ENCODE measurements at places on chromosomes 4 and X.

DNA sequence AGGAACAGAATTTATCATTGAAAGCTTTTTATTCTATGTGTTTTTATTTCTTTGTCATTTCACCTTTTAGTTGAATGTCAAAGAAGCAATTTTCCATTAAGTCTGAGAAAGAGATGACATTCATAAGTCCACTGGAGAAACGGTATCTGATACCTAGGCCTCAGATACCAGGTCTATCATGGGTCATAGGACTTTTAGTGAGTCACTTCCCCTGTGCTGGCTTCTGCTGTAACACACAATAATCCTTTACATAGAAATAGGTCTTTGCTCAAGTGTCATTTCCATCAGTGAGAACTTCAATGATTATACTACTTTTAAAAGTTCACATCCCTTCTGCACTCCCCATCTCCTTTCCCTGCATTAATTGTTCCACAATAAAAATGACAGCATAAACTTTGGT, 125.5 kb upstream of the ARMCX2 start:
- DNase-seq, result no peak

DNA sequence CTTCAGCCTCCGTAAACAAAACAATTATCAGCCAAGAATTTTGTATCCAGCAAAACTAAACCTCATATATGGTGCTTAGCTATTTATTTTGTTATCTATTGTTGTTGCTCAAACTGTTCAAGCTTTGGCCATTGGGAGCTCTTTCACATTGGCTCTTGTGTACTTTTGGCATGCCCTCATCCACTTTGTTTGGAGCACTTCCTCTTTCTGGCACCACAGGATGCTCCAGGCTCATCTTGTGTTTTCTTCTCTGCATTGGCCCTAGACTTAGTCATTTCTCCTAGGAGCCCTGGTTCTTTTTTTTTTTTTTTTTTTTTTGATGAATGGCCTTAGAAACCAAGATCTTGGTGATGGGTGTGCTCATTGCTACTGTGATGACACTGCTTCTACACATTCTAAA, 74.5 kb downstream of the DIPK2B start:
- DNase-seq, result no peak

- DNase-seq, result no peak
These were observed 46.0 kb upstream of the TLL1 start for GRCh38 chr4:165827018-165827417.

DNA sequence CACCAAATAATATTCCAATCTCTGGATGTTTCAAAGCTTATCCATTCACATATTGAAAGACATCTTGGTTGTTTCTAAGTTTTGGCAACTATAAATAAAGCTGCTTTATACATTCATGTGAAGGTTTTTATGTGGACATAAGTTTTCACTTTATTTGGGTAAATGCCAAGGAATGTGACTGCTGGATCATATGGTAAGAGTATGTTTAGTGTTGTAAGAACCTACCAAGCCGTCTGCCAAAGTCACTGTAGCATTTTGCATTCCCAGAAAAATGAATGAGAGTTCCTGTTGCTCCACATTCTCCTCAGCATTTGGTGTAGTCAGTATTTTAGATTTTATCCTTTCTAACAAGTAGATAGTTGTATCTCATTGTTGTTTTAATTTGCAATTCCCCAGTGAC, 1047.7 kb downstream of the C4orf33 start:
- no peak for DNase-seq

DNA sequence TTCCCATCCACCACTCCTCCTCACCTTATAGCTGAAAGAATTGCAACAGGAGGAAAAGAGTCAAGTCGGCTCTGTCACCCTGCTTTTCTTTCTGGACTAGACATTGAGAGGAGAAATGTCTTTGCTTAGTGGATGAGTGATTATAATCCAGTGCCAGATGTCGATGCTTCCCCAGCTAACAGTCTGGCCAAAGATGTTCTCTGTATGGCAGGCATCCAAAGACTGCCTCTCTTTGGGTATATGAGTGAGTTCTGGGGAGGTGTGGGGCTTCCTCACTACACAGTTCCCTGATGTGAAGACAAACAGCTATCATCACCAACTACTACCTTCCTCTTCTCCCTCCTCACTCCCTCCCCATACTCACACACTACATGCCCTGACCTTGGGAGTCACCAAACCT, 90.9 kb downstream of the COMMD8 start:
- no peak for DNase-seq

DNA sequence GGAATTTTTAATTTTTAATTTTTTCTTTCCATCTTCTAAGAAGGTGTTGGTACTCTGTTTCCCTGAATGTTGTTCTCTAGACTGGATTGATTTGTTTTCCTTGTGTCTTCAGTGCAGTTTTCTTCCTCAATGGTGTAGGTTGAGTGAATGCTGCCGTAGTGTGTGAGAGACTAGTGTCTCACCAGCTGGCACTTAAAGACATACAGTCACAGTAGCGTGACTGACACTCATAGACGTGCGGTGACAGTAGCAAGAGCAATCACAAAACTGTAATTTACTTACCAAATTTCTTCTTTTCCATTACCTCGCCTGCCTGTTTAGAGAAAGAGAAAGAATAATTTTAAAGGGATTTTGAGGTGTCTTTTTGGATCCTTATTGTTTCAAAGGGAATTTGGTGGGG, 21.4 kb upstream of the PGM2 start:
- DNase-seq, result no peak

GRCh38 chrX:52216541-52216940, 31.9 kb downstream of the MAGED4 start:
- no peak for DNase-seq

- peak; percentile 9 for DNase-seq
These were observed 724 bp downstream of the THOC2 start for GRCh38 chrX:123731987-123732669.

DNA sequence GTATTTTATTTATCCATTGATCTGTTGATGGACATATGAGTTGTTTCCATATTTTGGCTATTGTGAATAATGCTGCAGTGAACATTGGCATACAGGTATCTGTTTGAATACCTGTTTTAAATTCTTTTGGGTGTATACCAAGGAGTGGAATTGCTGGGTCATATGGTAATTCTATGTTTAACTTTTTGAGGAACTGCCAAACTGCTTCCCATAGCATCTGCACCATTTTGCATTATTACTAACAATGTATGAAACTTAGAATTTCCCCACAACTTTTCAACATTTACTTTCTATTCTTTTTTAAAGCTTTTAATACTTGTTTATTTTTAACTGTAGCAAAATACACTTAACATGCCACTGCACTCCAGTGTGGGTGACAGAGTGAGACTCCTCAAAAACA, 57.0 kb upstream of the MSN start:
- no peak for DNase-seq

GRCh38 chr4:152000518-152000917, 239.7 kb upstream of the GATB start:
- no peak for DNase-seq

GRCh38 chr4:75727073-75727472, 2.7 kb downstream of the USO1 start:
- DNase-seq, result no peak

GRCh38 chr4:102817613-102818268, 9.6 kb downstream of the UBE2D3 start:
- DNase-seq, result no peak

DNA sequence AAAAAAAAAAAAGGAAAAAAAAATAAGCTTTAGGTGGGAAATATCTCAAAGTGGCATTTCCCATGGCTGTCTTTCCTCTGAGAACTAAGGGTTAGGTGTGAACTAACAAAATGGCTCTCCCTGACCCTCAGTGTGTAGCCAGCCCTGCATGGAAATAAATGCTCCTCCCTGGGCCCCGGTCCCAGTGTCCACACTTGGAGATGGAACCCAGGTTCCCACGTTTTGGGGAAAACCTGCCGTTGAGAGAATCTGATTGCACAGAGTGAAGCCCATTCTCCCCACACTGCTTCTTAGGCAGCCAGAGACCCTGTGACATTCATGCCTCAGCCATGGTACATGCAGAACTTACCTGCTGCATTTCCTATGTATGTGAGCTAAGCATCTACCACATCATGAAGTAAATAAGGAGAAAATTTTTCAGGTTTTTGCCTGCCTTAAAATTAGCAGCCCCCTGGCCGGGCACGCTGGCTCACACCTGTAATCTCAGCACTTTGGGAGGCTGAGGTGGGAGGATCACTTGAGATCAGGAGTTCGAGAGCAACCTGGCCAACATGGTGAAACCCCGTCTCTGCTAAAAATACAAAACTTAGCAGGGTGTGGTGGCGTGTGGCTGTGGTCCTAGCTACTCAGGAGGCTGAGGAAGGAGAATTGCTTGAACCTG, 34.5 kb downstream of the HTT-AS start:
- no peak for DNase-seq

- no peak for DNase-seq
These were observed 35.5 kb downstream of the OFD1 start for GRCh38 chrX:13770013-13770535.

DNA sequence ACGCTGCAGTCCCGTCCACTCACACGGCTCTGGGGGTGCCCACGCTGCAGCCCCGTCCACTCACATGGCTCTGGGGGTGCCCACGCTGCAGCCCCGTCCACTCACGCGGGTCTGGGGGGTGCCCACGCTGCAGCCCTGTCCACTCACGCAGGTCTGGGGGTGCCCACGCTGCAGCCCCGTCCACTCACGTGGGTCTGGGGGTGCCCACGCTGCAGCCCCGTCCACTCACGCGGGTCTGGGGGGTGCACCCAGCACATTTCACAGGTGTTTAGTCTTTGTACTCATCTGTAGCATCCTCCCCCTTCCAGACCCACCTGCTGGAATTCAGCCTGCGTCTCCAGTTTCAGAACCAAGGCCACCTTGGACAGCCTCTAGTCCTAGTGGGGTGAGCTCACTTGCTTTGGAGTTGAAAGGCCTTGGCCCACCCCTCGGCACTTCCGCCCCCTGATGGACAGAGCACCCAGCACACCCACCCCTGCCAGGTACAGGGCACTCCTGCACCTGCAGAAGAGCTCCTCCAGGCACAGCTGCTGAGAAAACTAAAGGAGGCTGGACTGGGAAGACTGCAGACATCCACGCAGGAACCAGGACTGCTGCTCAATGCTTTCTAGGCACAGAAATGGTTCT, 73.0 kb downstream of the ABLIM2 start:
- no peak for DNase-seq

GRCh38 chr4:123848606-123849005, 452.0 kb downstream of the SPRY1 start:
- no peak for DNase-seq

- DNase-seq, result no peak
These were observed at the start of gene TLL1 for GRCh38 chr4:165872461-165873297. TLL1 (plus strand) TSS chr4:165873237; CDS start chr4:165873905, 668 bp downstream.

- DNase-seq, result no peak
These were observed 93.7 kb upstream of the AP1S2 start for GRCh38 chrX:15948318-15948660.

GRCh38 chr4:47561331-47561730, 76.3 kb downstream of the ATP10D start:
- no peak for DNase-seq

- DNase-seq, result no peak
These were observed 15.3 kb downstream of the TMEM271 start for GRCh38 chr4:560731-561291.

DNA sequence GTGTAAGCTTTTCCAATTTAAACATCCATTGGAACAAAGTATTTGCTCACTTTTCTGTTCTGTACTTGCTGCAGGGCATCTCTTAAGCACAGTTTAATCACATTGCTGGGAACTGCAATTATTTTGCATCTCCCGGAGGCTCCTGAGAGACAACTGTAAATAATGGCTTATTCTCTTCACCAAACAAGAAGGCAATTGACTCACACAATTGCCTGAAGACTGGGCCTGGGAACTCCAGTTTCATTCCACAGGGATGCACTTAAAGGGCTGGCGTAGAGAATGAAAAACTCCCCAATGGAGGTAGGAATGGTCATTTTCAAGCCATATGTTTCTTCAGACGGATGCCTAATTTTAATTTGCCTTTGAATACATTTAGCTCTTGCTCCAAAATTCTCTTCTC, 29.5 kb downstream of the TFDP3 start:
- DNase-seq, result no peak
